Activated CD4-positive, alpha-beta T cell treated with anti-CD3 and anti-CD28 coated beads, Interleukin-2, amount 10 ng/mL, durations not matched to agents 7 days and 5 days (primary cell): ENCODE measurements at places on chromosomes 3 and 15. TPM values are rescaled to one million over a fixed set of nuclear protein-coding genes. Genes with fewer than 3 reads are reported as not detected.
A peak's percentile ranks its signal among the peaks of the same experiment; 100 is the strongest.

DNA sequence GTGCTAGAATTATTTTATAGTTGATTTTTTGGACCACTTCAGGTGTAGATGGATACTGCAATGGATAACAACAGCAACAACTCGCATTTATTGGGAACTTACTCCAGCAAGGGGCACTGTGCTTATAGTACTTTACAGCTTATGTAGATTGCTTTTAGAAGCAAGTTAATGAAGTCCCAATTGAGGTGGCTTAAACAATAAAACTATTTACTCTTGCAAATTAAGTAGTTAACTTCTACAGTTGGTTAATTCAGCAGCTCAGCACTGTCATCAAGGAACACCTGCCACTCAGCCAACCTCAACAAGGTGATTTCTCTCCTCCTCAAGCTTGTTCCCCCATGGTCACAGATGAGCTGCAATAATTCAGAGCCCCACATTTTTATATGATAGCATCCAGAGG, 124.1 kb downstream of the RASA2 start:
- no peak overlapping the region for H3K27ac ChIP-seq
- no peak for DNase-seq
- H3K4me1 ChIP-seq, result no peaks in the 10 kb centered on the region
- no peak overlapping the region for H3K4me3 ChIP-seq

- H3K36me3 ChIP-seq, result peaks cover 3% of the 10 kb centered on the region
- H3K4me3 ChIP-seq, result no peak overlapping the region
- H3K4me1 ChIP-seq, result peaks cover 14% of the 10 kb centered on the region
- DNase-seq, result no peak
- H3K27me3 ChIP-seq, result peaks cover 2% of the 10 kb centered on the region
Observed at GRCh38 chr15:60703207-60703933, 224.4 kb upstream of the ICE2 start.

DNA sequence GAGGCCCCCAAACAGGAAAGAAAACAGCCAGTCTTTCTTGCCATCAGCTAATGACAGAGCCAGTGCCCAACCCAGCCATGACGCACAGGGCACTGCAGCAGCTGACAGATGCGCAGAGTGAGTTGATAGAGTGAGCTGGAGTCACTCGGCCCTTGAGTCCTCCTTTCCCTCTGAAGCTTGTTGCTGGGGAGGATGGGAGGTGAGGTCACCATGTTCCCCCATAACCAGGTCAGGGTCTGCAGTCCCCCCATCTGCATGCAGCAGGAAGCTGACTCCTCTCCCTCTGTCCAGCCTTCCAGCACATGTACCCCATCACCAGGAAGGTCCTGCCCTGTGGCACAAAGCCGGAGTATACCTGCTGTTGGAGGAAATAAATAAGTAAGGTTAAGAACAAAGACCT, 174.6 kb downstream of the ABHD5 start:
- no peak overlapping the region for H3K4me3 ChIP-seq
- peaks cover 13% of the 10 kb centered on the region for H3K27me3 ChIP-seq
- DNase-seq, result no peak
- H3K36me3 ChIP-seq, result no peaks in the 10 kb centered on the region

- DNase-seq, result no peak
- no peak overlapping the region for H3K27ac ChIP-seq
- no peaks in the 10 kb centered on the region for H3K27me3 ChIP-seq
- H3K36me3 ChIP-seq, result no peaks in the 10 kb centered on the region
- H3K4me1 ChIP-seq, result no peaks in the 10 kb centered on the region
Observed at GRCh38 chr3:24387493-24387892, 107.2 kb downstream of the THRB start.

DNA sequence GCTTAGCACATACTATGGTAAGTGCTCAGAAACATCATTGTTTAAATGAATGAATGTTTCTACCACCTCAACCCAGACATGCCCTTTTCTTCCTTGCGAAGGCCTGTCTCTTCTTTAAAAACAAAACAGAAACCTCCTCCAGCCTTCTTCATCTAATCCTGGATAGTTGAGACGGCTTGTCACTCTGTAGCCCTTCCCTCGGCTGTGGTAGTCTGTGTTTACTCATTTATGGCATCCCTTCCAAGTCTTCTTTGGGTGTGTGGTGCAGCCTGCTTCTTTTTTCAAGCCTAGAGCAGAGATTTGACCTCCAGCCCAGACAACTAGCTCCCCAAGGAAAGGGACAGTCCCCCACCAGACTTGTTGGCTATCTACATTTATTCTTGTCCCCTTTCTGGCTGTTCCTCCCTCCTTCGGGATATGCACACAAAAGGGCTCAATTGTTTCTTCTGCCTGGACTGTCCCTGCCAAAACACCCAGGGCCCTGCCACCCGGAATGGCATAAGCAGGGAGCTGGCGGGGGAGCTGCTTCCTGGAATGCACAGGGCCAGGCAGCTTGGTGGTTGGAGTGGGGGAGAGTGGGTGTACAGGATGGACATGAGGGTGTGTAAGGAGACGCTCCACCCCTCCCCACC, 67.8 kb downstream of the ITGA11 start:
- no peak overlapping the region for H3K27ac ChIP-seq
- H3K4me3 ChIP-seq, result no peak overlapping the region
- no peak for DNase-seq
- H3K4me1 ChIP-seq, result peaks cover 23% of the 10 kb centered on the region

- no peak for DNase-seq
- no peaks in the 10 kb centered on the region for H3K36me3 ChIP-seq
- no peak overlapping the region for H3K4me3 ChIP-seq
- H3K4me1 ChIP-seq, result no peaks in the 10 kb centered on the region
Observed at GRCh38 chr3:178272841-178273240, 263.4 kb upstream of the KCNMB2 start.

- H3K27me3 ChIP-seq, result peaks cover 2% of the 10 kb centered on the region
- no peaks in the 10 kb centered on the region for H3K4me1 ChIP-seq
- no peak overlapping the region for H3K4me3 ChIP-seq
- H3K27ac ChIP-seq, result no peak overlapping the region
- DNase-seq, result no peak
Observed at GRCh38 chr3:115470254-115470653, 153.1 kb upstream of the GAP43 start.

- no peak overlapping the region for H3K27ac ChIP-seq
- peaks cover 16% of the 10 kb centered on the region for H3K36me3 ChIP-seq
- no peaks in the 10 kb centered on the region for H3K27me3 ChIP-seq
- DNase-seq, result no peak
- no peak overlapping the region for H3K4me3 ChIP-seq
- H3K4me1 ChIP-seq, result peaks cover 9% of the 10 kb centered on the region
Observed at GRCh38 chr15:41028853-41029252, 75.6 kb downstream of the CHAC1 start.

DNA sequence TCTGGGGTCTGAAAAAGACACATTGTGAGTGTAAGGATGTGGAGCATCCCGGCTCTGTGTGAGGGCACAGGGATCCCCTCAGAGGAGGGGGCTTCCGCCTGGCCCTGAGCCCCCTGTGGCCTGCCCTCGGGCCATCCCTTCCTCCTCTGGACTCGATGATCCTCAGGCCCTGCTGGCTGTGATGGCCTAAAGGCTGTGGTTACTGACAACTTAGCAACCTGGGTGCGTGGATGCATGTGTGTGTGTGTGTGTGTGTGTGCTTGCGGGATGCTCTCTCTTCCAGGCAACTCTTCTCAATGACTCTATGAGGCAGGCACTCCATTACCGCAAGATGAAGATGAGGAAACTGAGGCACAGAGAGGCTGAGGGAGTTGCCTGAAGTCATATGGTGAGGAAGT, 66.0 kb downstream of the ASB7 start:
- no peak overlapping the region for H3K4me3 ChIP-seq
- no peak for DNase-seq
- peaks cover 14% of the 10 kb centered on the region for H3K27me3 ChIP-seq
- no peak overlapping the region for H3K27ac ChIP-seq
- H3K36me3 ChIP-seq, result no peaks in the 10 kb centered on the region
- H3K4me1 ChIP-seq, result no peaks in the 10 kb centered on the region

GRCh38 chr15:68609629-68610028, 30.8 kb downstream of the CORO2B start:
- no peaks in the 10 kb centered on the region for H3K4me1 ChIP-seq
- peaks cover 9% of the 10 kb centered on the region for H3K27me3 ChIP-seq
- no peak overlapping the region for H3K4me3 ChIP-seq
- H3K36me3 ChIP-seq, result no peaks in the 10 kb centered on the region
- no peak for DNase-seq
- H3K27ac ChIP-seq, result no peak overlapping the region

GRCh38 chr3:53806182-53807116, 39.8 kb downstream of the CHDH start:
- no peak for DNase-seq
- no peak overlapping the region for H3K4me3 ChIP-seq
- no peaks in the 10 kb centered on the region for H3K4me1 ChIP-seq
- H3K27me3 ChIP-seq, result no peaks in the 10 kb centered on the region
- no peak overlapping the region for H3K27ac ChIP-seq
- no peaks in the 10 kb centered on the region for H3K36me3 ChIP-seq

GRCh38 chr15:89243046-89243690, 611 bp upstream of the FANCI start:
- peaks cover 16% of the 10 kb centered on the region for H3K27me3 ChIP-seq
- DNase-seq, result no peak
- H3K4me1 ChIP-seq, result peaks cover 33% of the 10 kb centered on the region
- peak overlapping the region; percentile 93 for H3K27ac ChIP-seq
- H3K4me3 ChIP-seq, result peak overlapping the region; percentile 93
- H3K36me3 ChIP-seq, result peaks cover 30% of the 10 kb centered on the region

DNA sequence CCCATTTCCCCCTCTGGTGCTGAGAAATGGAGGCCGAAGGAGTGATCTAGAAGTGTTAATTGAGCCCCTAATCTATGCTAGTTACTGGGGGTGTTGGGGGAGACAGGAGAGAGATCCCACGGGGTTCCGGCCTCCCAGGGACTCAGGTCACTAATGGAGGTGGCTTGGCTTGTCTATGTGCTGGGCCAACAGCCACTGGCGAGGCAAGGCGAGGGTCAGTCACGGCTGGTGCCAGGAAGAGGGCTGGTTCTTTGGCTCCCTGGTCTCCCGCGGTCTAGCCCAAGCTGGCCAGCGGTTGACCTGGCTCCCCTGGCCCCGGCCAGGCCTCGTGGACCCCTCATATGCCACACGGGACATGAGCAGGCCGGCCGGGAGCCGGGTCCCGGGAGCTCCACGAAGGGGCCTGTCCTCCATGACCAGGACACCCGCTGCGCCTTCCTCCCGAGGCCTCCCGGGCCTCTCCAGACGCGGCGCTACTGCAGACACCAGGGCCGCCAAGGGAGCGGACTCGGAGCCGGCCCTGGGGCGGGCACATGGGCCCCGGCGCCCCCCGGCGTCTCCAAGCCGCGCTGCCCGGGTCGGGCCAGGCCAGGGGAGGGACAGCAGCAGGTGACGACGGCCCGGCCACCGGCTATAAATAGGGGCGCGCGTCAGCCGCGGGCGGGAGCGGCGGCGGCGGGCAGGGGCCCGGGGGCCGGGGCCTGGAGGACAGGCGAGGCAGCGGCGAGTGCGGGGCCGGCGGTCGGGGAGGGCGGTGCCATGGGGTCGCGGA, at the start of gene ALPK3:
Gene ALPK3 (plus strand): TSS at position 663 of the 772 bp plus-strand sequence. CDS start 97 bp downstream, at position 760.
- H3K36me3 ChIP-seq, result no peaks in the 10 kb centered on the region
- H3K27ac ChIP-seq, result no peak within 1 kb of the TSS
- H3K27me3 ChIP-seq, result peaks cover 7% of the 10 kb centered on the region
- H3K4me1 ChIP-seq, result peaks cover 14% of the 10 kb centered on the region
- DNase-seq, result no peak

DNA sequence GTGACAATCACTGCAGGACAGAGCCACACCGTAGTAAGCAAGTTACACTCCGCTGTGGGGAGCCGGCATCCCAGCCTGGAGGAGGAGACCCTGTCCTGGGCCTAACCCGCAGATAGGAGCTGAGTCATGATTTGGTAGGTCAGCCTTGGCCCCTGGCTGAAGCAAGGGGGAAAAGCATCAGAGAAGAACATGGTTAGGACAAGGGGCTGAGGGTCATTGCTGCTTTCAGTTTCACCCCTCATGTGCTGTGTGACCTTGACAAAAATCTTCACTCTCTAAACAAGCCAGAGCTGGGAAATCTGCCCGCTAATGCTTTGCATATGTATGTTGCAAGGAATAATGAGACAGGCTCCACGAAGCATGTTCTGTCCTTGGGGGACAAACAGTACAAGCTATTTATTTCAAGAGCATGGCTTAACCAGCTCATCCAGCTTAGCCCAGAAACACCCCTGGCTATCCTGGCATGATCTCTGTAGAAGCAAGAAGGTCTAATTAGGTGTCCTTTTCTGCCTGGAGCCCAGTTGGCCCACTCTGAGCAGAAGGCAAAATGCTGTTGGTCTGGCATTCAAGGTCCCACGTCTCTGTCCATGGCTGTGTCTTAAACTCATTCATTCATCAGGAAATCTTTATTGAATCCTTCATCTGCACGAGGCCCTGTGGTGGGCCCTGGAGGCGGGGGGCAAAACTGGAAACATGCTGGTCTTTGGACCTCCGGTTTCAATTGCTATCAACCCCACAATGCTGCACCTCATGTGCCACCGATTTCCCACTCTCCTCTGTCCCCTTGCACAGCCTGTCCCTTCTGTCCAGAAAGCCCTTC, 221.3 kb upstream of the LYSMD4 start:
- no peak overlapping the region for H3K27ac ChIP-seq
- H3K4me1 ChIP-seq, result peaks cover 9% of the 10 kb centered on the region
- DNase-seq, result no peak
- H3K36me3 ChIP-seq, result no peaks in the 10 kb centered on the region
- H3K27me3 ChIP-seq, result no peaks in the 10 kb centered on the region
- H3K4me3 ChIP-seq, result no peak overlapping the region

DNA sequence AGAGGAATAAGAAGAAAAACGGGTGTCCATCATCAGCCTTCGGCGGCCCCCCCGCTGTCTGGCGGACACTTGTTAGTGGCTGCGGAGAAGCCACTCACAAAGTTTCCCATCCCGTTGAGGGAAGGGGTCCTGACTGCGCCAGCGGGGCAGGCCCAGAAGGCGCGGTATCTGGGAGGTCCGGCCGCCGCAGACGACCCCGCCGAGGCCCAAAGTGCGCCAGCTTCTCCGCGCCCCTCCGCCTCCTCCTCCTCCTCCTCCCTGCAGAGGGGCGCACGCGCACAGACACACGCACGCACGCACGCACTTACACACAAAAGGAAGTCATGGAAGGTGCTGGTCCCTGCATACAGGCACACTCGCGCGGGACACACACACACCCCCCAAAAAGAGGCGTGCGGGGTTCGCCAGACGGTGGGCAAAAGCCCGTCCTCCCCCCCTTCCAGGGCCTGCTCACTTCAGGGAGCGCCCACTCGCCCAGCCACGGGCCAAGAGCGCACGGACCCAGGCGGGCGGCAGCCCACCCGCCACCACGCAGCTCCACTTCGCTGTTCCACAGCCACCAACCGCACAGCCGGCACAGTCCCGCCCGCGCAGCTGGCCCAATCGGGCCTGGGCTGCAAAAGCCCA, 18.0 kb downstream of the ZNF148 start:
- peaks cover 47% of the 10 kb centered on the region for H3K4me1 ChIP-seq
- H3K36me3 ChIP-seq, result peaks cover 8% of the 10 kb centered on the region
- no peaks in the 10 kb centered on the region for H3K27me3 ChIP-seq
- peak overlapping the region; percentile 78 for H3K4me3 ChIP-seq

The CFAP91 gene
- not detected for total RNA-seq

The SCAMP5 gene
- 2.0 TPM for total RNA-seq

The ZNF80 gene
- 0.10 TPM for total RNA-seq

The FANCD2OS gene
- not detected for total RNA-seq

The CELF6 gene
- total RNA-seq, result 1.2 TPM

The EBLN2 gene
- total RNA-seq, result 6.3 TPM

The CNOT10 gene
- total RNA-seq, result 67.5 TPM

The ANKUB1 gene
- not detected for total RNA-seq

The ZPLD1 gene
- total RNA-seq, result not detected

The GOLGA6B gene
- total RNA-seq, result not detected
